ENCODE measurements at places on chromosomes 5 and 9. TPM values are rescaled to one million over a fixed set of nuclear protein-coding genes. Genes with fewer than 3 reads are reported as not detected.

DNA sequence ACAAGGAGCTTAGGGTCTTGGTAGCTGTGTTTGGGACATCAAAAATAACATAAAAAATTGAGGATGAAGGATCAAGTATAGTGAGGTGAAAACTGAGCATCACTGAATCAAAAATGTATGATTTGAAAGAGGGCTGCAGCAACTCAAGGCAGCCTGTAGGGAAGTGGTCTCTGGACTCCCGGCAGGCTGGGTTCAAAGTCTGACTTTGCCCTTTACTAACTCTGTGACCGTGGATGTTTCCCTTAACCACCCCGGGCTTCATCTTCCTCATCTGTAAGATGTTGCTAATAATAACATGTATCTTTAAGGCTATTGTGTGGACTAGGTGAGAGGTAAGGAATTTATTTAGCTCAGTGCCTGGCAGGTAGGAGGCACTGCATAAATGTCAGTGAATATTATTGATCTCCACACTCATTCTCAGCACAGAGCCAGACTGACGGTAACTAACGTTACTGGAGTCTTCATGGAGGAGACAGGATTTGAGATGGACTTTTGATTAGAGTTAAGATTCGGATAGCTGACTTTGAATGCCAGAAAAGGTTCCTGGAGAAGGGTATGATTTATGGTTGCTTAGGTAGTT lies 367.3 kb downstream of the NDUFS4 start:
- H3K4me1 ChIP-seq: peaks cover 4% of the 10 kb centered on the region
- no peak for DNase-seq
- no peaks in the 10 kb centered on the region for H3K36me3 ChIP-seq
- no peaks in the 10 kb centered on the region for H3K27me3 ChIP-seq
- H3K27ac ChIP-seq: no peak overlapping the region

DNA sequence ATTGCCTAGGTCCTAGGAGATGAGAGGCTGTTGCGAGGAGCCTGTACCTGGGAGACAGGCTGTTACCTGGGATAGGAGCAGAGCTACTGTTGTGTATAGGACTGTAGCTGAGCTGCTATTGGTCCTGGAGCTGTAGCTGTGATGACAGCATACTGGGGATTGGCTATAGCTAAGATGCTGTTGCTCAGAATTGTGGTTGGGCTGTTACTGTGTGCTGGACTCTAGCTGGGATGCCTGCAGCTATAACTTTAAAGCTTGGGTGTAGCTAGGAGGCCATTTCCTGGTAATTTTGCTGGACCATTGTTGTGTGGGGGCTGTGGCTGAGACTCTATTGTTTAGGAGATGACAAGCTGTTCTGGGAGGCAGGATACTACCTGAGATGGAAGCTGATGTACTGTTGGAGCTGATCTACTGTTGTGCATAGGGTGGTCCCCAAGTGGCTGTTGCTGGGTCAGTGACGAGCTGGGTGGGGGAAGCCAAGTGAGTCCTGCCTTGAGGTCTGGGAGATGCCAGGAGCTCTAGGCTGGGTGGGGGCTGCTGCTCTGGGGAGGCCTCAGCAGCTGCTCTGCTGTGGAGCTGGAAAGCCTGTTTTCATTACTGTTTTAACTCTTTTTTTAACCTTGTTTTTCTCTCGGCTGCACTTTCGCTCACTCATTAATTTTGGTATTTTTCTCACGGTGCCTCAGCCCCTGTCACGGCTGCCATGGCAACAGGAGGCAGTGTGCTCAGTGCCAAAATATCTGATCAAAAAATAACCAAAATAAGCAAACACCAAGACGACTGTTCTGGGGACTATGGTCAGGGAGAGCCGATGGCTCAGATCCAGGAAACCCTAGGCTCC lies 3.0 kb upstream of the PCDH1 start:
- H3K27ac ChIP-seq: no peak overlapping the region
- peaks cover 76% of the 10 kb centered on the region for H3K27me3 ChIP-seq
- no peaks in the 10 kb centered on the region for H3K36me3 ChIP-seq
- no peak overlapping the region for H3K4me3 ChIP-seq
- H3K4me1 ChIP-seq: peaks cover 20% of the 10 kb centered on the region
- DNase-seq: no peak

DNA sequence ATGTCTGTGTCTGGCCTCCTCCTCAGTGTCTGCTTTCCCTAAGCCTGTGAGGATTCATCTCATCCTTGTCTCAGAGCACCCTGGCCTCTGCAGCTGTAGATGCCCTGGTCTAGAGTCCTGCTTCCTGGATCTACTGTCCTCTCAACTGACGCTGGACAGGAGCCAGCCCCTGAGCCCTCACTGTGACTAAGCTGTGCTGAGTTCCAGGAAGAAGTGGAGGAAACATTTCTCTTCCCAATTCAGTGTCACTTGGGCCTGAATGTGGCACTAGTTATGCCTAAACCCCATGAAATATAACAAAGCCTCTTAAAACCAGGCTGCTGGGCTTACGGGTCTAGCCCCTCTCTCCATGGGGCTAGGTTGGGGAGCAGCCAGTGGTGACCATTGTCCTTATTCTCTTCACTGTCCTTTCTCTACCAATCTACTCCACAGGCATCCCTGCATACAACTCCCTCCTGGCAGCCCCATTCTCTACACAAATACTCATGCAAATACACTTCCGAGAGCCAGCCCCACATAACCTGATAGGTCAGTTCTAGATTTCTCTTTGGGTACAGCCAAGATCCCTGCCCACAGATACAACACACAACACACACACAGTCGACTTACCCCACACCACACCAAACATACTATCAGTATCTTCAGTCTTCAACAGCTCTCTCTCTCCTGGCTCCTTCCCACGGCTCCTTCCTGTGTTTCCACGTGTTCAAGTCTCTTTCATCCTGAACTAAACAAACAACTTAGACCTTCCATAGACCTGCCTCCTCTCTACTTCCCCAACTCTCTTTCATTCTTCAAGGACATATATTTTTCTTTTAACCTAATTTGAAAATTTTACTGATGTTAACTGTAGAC lies 220.8 kb downstream of the SNX18 start:
- H3K27ac ChIP-seq: no peak overlapping the region
- peaks cover 2% of the 10 kb centered on the region for H3K4me1 ChIP-seq
- no peak overlapping the region for H3K4me3 ChIP-seq

Gene NRARP
- total RNA-seq: 24.0 TPM

Gene UQCRQ
- 275 TPM for total RNA-seq

- no peak overlapping the region for H3K27ac ChIP-seq
- H3K4me1 ChIP-seq: peaks cover 5% of the 10 kb centered on the region
- peaks cover under 1% of the 10 kb centered on the region for H3K36me3 ChIP-seq
- DNase-seq: no peak
- H3K4me3 ChIP-seq: no peak overlapping the region
These were observed 76.9 kb upstream of the IFNK start for GRCh38 chr9:27447031-27447683.

DNA sequence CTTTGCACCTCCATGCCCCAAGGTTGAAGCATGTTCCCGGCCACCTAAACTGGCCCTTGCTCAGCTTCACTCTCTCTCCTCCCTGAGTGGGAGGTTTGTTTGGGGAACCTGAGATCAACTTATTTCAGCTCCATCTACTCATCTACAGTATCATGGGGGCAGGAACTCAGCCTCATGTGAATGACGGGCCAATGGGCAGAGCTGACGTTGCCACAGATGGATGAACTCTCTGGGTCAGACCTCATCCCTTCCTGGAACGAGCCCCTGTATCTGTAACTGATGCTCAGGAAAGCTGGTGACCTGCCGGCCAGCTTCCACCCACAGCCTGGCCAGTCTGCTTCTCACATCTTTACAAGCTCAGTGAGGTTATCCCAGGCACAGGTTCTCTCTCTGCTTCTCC lies 369.6 kb downstream of the IRX2 start:
- peaks cover 51% of the 10 kb centered on the region for H3K27me3 ChIP-seq
- DNase-seq: no peak
- no peak overlapping the region for H3K27ac ChIP-seq

DNA sequence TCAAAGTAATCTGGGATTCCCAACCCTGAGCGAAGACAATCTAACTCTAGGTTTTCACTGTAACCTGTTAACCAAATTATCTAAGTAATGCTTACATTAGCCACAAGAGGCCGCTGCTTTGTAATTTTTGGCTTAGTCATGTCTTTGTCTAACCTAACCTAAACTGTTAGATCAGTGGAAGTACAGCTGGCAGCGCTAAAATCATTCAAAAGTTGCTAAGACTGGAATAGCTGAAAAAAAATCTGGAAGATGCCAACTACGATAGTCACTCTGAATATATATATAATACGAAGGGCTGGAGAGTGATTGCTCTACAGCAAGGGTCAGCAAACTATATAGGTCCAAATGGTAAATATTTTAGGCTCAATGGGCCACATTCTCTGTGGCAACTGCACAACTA lies 60.2 kb downstream of the FBXO38 start:
- peaks cover 4% of the 10 kb centered on the region for H3K27me3 ChIP-seq
- peaks cover 10% of the 10 kb centered on the region for H3K36me3 ChIP-seq
- peak overlapping the region; percentile 66 for H3K27ac ChIP-seq
- peaks cover 8% of the 10 kb centered on the region for H3K4me1 ChIP-seq
- H3K4me3 ChIP-seq: no peak overlapping the region

- H3K4me1 ChIP-seq: peaks cover 4% of the 10 kb centered on the region
- H3K27ac ChIP-seq: peak overlapping the region; percentile 100
- DNase-seq: peak; percentile 28
- peak overlapping the region; percentile 94 for H3K4me3 ChIP-seq
- peaks cover 1% of the 10 kb centered on the region for H3K36me3 ChIP-seq
- no peaks in the 10 kb centered on the region for H3K27me3 ChIP-seq
These were observed 13.5 kb upstream of the ANKRD18B start for GRCh38 chr9:33510262-33511183.

GRCh38 chr9:8719833-8720486 lies 920.4 kb upstream of the DMAC1 start:
- peaks cover 6% of the 10 kb centered on the region for H3K4me1 ChIP-seq
- no peaks in the 10 kb centered on the region for H3K36me3 ChIP-seq
- no peak for DNase-seq
- no peak overlapping the region for H3K27ac ChIP-seq
- no peaks in the 10 kb centered on the region for H3K27me3 ChIP-seq
- no peak overlapping the region for H3K4me3 ChIP-seq

DNA sequence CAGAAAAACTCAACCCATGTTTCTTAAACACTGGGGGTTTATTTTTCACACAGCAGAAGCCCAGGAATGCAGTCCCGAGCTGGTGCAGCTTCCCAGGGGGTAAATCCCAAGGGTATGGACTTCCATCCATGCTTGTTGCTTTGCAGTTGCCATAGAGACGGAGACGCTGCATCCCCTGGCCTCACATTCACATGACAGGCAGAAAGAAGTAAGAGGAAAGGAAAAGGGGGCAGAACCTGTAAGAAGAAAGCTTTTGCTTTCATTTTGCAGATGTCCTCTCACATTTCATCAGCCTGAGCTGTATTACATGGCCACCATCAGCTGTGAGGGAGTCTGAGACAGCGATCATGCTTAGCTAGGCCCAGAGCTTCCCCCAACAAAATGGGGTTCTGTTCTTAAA lies 321.0 kb downstream of the AGTPBP1 start:
- no peaks in the 10 kb centered on the region for H3K27me3 ChIP-seq
- DNase-seq: no peak
- H3K4me3 ChIP-seq: no peak overlapping the region

GRCh38 chr5:91598216-91598615 lies 215.1 kb upstream of the ARRDC3 start:
- peaks cover 26% of the 10 kb centered on the region for H3K27me3 ChIP-seq
- H3K4me3 ChIP-seq: no peak overlapping the region
- H3K27ac ChIP-seq: no peak overlapping the region
- H3K4me1 ChIP-seq: peaks cover 13% of the 10 kb centered on the region
- no peak for DNase-seq

Gene C9orf153
- total RNA-seq: 0.69 TPM

- DNase-seq: no peak
These were observed 2.0 kb downstream of the DAB2 start for GRCh38 chr5:39422728-39423285.

DNA sequence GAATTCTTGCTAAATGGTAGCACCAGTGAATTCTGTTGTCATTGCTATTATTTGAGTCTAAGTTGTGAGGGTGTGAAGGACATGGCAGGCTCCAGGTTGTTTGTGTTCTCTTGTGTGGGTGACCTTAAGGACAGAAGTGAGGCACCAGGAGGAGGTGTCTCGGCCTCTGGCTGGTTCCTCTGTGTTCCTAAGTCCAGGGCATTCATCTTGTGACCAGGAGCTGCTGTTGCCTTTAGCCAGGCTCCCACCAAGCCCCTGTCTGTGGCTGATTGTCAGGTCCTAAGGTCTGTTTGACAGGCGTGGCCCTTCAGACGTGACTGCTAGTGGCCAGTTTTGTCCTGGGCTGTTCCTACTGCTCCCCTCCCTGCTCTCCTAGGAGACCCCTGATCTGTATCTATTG lies 89.4 kb downstream of the ANGPTL2 start:
- no peak overlapping the region for H3K4me3 ChIP-seq
- no peak for DNase-seq
- no peak overlapping the region for H3K27ac ChIP-seq
- H3K27me3 ChIP-seq: no peaks in the 10 kb centered on the region

DNA sequence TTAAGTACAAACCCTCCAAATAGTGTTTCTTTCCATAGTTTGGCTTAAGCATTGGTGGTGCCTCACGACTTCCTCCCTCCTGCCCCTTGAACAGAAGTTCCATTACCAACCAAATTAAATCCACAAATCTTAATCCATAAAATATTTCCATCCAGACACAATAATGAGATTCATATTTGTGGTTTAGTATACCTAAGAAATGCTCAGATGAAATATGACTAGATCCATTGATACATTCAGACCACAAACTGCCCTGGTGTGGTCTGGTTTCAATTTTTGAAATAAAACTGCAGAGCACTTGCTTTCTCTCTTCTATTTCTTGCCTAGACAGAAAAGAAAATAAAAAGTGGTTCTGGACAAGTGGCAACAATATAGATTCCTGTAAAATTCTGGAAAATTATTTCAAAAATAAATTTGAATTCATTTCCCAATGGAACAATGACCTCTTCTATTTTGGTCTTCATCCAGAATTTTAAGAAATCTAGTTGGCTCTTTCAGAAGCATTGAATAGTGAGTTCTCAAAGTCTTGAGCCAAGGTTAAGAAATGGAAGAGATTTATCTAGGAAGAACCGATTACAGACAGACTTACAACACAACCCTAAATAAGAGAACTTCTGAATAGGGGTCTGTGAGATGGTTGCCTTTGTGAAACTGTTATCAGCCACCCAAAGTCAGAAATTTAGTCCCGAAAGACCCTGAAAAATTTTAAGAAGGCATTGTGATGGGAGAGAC lies 14.0 kb downstream of the TNC start:
- H3K4me3 ChIP-seq: no peak overlapping the region
- H3K4me1 ChIP-seq: peaks cover 12% of the 10 kb centered on the region
- no peak for DNase-seq
- H3K36me3 ChIP-seq: no peaks in the 10 kb centered on the region

DNA sequence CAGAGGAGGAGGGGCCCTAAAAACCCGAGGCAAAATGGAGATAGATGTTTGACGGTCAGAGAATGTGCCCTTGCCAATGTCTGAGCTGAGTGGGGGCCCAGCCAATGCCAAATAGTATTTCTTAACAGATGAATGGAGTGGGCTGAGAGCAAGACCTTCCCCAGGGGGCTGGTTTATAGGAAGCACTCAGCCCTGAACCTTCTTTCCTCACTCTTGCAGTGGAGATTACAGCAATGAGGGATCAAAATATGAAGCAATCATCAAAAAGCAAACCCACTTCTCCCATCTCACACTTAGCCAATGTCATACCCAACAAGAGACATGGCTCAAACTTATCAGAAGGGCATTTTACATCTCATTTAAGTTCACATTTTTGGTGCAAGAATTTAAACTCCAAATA lies 350.3 kb downstream of the GADD45G start:
- no peaks in the 10 kb centered on the region for H3K36me3 ChIP-seq
- DNase-seq: no peak
- H3K27me3 ChIP-seq: peaks cover 17% of the 10 kb centered on the region
- H3K4me1 ChIP-seq: peaks cover 2% of the 10 kb centered on the region
- no peak overlapping the region for H3K27ac ChIP-seq
